ENCODE measurements at places on chromosomes 12 and 14.

- DNase-seq, result no peak
Measured at GRCh38 chr12:120170631-120171030, 23.9 kb downstream of the GCN1 start.

DNA sequence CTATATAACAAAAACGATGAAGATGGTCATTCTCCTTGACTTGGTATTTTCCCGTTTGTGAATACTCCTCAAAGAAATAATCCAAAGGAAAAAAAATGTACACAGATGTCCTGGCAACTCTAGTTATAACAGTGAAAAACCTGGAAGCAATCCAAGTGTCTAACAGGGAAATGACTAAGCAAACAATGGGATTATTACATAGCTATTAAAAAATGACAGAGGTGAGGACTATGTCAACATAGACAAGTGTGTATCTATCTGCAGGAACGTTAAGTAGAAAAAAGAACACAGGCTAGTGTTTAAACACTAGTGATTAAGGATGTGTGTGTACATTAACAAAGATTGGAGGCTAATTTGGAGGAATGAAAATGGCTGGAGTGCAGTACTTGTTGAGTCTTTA, 5.9 kb upstream of the APOLD1 start:
- no peak for DNase-seq

- no peak for DNase-seq
Measured at GRCh38 chr14:77800814-77801213, 905 bp downstream of the ADCK1 start.

GRCh38 chr12:6264402-6265037, 46.0 kb upstream of the PLEKHG6 start:
- no peak for DNase-seq

DNA sequence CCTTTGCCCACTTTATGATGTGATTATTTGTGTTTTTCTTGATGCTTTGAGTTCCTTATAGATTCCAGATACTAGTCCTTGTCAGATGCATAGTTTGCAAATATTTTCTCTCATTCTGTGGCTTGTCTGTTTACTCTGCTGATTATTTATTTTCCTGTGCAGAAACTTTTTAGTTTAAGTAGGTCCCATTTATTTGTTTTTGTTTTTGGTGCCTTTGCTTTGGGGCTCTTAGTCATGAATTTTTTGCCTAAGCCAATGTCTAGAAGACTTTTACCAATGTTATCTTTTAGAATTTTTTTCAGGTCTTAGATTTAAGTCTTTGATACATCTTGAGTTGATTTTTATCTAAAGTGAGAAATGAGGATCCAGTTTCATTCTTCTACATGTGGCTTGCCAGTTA, 667.3 kb downstream of the SLC16A7 start:
- DNase-seq, result no peak

- DNase-seq, result no peak
Measured at GRCh38 chr12:31317471-31318395, 8.2 kb downstream of the SINHCAF start.

GRCh38 chr14:104171895-104172294, 33.5 kb downstream of the KIF26A start:
- no peak for DNase-seq

DNA sequence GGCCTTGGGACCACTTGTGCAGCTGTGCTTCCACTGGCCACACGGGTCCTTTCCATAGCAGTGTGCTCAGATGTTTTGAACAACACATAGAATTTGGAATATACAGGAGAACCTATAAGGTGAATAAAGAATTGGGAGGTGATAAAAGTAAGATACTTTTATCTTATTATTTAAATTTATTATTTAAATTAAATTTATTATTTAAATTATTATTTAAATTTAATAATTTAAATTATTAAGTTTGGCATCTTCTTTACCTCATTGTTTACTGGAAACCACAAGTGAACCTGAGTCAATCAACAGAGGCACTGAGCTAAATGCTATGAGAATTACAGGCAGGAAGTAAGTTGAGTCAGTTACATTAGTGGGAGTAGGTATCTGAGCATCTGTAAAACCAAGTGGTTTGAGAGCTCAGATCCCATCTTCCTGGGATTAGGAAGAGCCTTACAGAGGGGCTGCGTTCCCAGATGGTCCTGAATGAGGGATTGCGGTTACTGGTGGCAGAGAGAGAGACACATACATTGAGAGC, 103.1 kb downstream of the ESR2 start:
- DNase-seq, result no peak

GRCh38 chr12:13253966-13254760, 57.6 kb downstream of the EMP1 start:
- DNase-seq, result no peak

DNA sequence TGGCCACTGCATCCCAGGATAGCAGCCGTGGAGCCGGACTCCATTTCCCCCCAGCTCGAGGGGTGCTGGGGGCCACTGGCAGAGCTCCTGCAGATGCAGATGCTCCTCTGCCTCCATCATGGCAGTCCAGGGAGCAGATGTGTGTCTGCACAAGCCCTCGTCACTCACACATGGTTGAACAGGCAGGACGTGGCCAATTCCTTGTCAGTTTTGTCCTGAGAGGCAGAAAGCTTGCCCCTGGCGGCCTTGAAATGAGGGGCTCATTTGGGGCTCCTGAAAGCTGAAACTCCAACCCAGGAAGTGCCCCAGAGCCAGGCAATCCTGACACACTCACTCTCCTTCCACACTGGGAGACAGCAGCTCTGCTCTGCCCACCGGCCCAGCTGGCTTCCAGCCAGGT, 100.9 kb upstream of the C14orf180 start:
- DNase-seq, result no peak

DNA sequence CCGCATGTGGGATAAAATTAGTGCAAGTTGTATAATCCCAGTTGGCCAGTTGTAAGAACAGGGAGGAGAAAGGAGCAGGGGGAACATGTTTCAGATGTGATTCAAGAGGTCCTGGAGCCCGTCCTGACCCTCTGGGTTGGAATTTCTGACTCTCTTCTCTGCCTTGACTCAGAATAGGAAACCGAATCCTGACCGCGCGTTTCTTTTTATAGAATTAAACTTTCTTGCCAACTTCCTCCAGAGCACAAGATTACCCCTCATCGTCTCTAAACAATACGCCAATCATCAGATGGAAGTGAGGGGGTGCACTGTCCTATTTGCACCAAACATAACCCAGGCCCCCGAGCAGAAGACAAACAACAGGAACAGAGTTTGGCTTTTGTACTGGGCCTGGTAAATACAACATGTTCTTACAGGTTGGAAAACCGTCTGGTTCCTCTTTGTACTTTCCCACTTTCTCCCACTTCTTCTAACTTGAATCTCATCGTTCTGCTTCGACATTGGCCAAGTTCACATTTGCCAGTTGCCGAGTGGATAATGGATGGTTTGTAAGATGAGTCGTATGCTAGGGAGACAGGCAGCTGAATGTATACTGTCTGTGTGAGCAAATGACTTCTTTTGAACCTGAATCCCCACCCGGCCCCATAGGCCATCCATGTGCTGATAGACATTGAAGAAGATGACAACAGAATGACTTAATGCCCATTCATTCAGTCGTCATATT, 42.6 kb upstream of the MED13L start:
- DNase-seq, result peak; percentile 7
